ENCODE measurements at places on chromosomes 4 and X.

DNA sequence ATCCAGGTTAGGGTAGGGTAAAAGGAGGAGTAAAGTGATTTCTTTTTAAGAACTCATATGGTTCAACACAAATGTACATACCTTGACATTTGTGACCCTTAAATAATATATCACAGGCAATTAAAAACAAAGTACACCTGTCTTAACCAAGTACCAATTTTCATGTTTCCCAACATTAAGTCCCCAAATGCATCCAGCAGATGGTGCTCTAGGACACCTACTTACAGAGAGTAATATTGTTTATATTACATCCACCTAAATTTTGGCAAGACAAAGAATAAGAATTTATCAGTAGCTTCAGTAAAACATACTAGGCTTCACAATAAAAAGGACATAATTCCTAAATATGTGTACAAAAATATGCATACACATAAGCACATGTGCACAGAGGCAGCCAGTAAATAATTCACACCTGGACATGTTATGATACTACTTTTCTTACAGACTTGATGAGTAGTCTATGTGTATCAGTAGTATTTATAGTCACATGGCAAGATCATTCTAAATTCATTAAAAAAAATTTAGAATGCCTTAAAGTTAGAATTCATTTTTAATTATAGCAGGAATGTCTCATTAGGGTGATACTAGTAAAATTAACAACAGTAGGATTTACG, 219.7 kb downstream of the DCLK2 start:
- no peak for DNase-seq

- DNase-seq = peak; percentile 36
Measured at GRCh38 chr4:18020671-18021469, 685 bp downstream of the LCORL start.

DNA sequence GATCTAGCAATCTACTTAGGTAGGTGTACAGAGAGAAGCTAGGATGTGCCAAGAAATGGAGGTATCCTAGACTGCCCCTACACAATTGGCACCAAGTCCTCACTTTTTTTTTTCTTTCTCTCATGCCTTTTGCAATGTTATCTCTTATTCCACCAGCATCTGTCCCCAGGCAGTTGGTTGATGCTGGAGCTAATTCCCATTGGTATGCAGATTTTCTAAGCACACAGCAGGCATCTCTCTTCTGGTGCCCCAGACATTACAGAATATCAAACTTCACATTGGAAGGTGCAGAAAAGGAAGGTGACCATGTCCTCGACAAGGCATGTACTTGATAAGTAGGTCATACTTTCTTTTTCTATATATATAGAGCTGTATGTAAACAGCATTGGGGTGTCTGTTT, 21.6 kb downstream of the LUZP4 start:
- no peak for DNase-seq

GRCh38 chrX:87409113-87409841, 108.3 kb upstream of the KLHL4 start:
- DNase-seq = no peak
